Fibroblast of lung (primary cell): ENCODE measurements at places on chromosomes 2 and 18.

DNA sequence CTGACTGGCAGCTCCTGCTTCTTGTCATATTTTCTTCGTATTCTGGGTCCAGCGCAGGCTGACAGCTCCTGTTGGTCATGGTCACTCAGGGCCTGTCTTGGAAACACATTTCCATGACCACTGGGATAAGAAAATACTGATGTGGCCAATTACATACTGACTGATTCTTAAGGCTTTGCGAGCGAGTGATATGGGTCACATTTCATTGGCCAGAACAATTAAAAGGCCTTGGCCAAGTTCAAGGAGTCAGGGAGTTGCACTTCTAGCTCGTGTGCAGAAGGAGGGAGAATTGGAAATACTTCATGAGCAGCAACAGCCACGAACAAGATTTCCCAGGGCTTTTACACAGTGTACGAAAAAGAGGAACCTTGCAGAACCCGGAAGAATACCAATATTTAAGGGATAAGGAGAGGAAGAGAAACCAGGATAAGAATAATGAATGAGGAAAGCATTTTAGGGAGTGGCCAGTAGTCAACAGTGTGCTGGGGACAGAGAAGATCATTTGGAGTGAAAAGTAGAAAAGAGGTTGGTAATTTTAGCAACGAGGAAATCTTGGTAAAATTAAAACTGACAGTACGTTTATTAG, 149.5 kb downstream of the ATP9B start:
- no peak overlapping the region for H3K27ac ChIP-seq
- DNase-seq: no peak
- no peaks in the 10 kb centered on the region for H3K27me3 ChIP-seq

GRCh38 chr2:132595693-132596092, 74.3 kb downstream of the LYPD1 start:
- H3K4me3 ChIP-seq: no peak overlapping the region
- H3K4me1 ChIP-seq: no peaks in the 10 kb centered on the region
- no peak overlapping the region for H3K27ac ChIP-seq
- H3K36me3 ChIP-seq: no peaks in the 10 kb centered on the region

- no peaks in the 10 kb centered on the region for H3K36me3 ChIP-seq
- no peak overlapping the region for H3K4me3 ChIP-seq
- H3K27me3 ChIP-seq: no peaks in the 10 kb centered on the region
- peaks cover 9% of the 10 kb centered on the region for H3K4me1 ChIP-seq
- no peak for DNase-seq
Observed at GRCh38 chr2:217789736-217790181, 213.0 kb downstream of the TNS1 start.

DNA sequence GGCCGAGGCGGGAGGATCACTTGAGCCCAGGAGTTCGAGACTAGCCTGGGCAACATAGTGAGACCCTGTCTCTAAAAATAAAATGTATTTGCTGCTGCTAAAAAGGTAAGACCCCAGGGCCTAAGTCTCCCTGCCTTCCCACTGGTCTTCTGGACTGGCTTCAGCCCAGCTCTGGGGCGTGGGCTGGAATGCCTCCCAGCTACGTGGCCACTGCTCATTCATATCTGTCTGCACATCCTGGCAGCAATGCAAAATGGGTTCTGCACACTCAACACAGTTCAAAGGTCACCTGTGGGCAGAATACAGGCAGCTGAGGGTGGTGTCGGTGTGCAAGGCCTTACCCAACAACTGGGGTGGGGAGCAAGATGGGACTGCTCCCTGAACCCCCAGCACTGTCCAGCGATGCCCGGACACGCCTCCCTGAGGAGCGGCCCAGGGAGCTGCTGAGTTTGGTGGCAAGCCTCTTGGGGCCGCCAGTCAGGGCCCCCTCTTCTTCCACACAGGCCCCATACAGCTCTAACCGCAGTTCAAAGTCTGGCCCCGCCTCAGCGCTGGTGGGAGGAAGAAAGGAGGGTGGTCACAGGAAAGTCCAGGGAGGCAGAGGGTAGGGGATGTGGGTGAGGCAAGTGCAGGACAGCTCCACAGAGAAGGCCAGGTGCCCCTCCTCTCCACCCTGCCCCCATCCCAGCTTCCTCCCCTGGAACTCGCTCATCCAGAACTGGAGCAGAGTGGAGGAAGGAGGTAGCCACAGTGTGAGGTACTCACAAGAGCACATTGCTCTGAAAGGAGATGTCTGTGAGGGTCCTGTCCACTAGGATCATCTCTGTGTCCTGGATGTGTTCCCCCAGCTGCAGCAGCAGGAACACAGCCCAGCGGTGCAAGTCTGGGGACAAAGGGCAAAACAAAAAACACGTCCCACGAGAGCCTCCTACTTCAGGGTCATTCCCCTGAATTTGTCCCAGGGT, 8.2 kb downstream of the WDR54 start:
- no peak overlapping the region for H3K27ac ChIP-seq
- no peak overlapping the region for H3K4me3 ChIP-seq
- H3K4me1 ChIP-seq: peaks cover 2% of the 10 kb centered on the region
- DNase-seq: peak; percentile 24

GRCh38 chr18:79915161-79916127, 36.0 kb downstream of the SLC66A2 start:
- H3K36me3 ChIP-seq: peaks cover 9% of the 10 kb centered on the region
- H3K27me3 ChIP-seq: no peaks in the 10 kb centered on the region
- no peak for DNase-seq
- H3K27ac ChIP-seq: no peak overlapping the region
- H3K4me1 ChIP-seq: peaks cover 2% of the 10 kb centered on the region
